H54 (cell line): ENCODE measurements at places on chromosomes 3 and 15.

GRCh38 chr15:57015897-57016296 is 97.5 kb downstream of the TCF12 start:
- DNase-seq, result no peak

DNA sequence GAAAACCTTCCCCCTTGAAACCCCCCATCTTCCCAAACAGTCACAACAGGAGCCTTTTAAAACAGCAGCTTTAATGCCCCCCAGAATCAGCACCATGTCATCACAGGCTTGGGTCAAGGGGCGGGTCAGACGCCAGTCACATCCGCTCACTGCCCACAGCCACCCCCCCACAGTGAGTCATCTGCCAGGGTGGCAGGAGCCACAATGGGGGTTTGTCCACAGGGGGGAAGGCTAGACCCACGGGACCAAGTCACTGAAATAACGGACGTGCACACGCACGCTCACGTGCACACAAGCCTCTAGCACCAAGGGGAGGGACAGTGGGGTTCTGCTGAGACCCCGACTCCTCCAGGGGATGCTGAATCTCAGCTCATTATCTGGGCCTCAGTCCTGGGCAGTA is 441 bp upstream of the UCN2 start:
- DNase-seq, result peak; percentile 92

- no peak for DNase-seq
These were observed 57.8 kb upstream of the SMAD6 start for GRCh38 chr15:66644000-66644787.

DNA sequence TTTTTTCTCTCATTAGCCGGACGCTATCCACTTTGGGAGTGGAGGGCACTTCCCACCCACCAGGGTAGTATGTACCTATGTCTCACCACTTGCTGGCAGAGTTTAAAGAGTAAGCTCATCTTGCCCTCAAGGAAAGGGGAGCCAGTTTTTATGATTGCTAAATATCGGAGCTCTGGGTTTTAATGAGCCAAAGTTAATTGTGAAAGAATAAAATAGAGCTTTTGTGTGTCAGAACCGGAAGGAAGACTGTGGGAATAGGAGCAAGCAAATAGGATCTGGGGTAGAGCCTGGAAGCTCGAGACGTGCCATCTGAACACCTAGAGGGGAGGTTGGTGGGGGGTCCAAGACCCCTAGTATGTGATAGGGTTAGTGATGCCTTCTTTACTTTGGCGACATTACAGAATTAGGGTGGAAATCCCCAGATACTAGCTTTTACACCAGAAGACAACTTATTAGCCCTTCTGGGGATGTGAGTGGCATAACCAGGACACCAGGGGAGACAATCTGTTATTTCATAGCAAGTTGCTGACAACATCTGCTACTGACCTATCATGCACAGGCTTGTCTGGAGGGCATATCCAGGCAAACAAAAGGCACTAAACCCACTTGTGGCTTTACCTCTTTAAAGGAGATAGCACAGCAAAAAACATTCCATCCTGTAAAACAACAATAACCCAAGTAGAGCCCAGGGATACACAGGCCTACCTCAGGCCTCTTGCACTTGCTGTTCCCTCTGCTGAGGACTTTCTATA is 333.8 kb downstream of the ZNF621 start:
- no peak for DNase-seq

DNA sequence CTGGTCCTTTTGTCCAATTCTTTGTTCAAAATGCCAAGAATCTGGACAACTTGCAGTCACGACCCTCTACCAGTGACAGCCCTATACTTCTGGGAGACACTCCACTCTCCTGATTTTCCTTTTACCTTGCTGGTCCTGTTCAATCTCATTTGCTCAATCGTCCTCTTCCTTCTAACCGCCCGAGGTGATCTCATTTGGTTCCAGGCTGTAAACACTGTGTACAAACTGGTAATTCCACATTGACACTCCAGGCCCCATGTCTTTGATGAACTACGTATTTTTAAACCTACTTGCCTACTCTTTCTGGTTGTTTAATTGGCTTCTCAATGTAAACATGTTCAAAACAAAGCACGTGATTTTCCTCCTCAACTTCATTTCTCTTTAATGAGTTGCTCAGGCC is 23.7 kb upstream of the C3orf49 start:
- DNase-seq, result no peak
